Stimulated activated CD4-positive, alpha-beta T cell treated with anti-CD3 and anti-CD28 coated beads, Interleukin-1b, Interleukin-23, amount 100 ng/mL, for 24 hours (primary cell): ENCODE measurements at places on chromosomes 7 and 10.

DNA sequence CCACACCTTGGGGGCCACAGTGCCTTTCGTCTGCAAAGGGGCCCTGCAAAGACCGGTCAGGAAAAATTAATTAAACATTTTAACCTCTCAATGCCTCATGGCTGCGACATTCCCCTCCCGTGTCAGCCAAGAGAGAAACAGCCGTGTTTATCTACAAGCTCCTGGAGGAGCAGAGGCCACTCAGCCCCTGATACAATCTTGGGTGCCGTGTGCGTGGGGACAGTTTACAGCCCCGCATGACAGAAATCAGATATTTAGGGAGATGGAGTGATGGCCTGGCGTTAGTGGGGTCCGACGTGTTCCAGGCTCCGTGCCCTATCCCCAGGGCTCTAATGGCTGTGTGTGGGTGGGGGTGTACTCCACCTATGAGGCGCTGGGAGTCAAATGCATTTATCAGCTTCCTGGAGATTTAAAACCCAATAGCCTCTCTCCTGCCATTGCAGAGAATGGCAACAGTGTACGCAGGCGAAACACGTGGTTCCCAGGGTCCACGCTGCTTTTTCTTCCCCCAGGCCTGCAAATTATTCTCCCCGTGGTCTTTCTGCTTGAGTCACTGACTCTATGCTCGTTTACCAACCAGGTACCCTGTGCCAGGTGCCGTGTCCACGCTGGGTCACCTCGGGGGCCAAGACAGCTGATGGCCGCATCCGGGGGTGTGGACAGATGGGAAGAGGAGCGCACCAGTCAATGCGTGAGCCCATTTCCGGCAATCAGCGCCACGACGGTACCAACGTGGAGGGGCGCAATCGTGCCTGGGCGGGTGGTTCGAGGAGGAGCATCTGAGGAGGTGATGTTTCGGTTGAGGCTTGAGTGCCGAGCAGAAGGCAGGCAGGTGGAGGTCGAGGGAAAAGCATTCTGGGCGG is 26.6 kb upstream of the PSMG3 start:
- DNase-seq = no peak

DNA sequence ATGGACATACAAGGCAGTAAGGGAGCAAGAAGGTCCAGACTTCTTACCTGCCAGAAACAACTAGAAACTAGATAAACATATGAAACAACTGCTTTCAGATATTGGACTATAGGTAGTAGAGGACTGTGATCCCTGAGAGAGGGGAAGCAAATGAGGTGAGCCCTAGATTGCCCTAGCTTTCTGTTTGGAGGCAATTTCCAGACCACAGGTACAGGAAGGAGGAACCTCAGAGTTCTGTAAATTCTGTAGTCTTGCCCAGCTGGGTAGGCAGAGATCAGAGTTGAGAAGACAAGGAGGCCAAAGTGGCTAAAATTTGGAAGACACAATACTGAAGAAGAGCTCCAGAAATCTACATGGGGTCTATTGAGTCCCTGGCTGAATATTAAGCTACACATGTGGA is 21.0 kb downstream of the CDK6 start:
- DNase-seq = no peak

DNA sequence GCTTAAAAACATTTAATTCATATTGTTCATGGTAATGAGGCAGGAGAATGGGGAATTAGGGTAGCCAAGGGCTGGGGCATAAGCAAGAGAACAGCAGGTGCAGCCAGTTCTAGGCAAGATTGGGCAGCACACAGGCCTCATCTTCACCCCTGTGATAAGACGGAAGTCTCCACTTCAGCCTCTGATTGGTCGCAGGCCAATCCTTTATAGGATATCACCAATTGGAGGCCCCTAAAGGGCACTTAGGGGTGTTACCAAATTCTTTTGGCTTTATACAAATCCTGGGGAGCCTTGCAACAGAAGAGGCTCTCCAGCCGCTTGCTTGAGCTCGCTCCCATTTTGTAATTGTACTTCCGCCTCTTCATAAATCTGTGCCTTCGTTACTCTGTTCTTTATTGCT is 231.1 kb downstream of the REEP3 start:
- DNase-seq = no peak

DNA sequence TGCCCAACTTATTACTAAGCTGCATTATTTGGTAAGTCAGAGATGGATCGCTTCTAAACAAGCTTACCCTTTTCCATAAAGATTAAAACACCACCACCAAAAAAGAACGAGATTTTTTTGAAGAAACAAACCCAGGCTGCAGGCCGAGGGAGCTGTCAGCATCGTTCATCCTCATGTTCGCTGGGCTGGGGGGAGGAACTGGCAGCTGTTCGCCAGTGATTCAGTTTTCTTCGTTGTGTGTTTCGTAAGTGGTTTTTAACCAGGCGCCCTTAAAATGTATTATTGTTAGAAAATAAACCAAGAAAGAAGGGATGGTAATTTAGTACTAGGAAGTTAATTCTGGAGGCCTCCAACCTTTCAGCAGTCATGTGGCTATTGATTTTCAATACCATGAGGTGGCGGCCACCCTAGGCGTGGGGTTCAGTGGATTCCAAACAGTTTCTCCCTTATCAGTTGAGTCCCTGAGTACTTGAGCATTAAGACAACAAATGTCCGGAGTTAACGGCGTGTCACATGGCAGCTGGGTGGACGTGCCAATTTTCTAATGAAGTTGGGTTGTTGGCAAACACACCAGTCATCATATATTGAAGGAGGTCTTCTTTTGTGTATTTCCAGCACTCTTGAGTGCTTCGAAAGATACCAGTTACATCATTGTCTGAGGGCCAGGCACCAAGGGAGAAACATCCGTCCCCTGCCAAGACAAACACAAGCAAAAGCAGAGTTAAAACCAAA is 173.2 kb downstream of the EBF3 start:
- DNase-seq = no peak

GRCh38 chr7:154371424-154371823 is 319.2 kb downstream of the DPP6 start:
- DNase-seq = no peak

DNA sequence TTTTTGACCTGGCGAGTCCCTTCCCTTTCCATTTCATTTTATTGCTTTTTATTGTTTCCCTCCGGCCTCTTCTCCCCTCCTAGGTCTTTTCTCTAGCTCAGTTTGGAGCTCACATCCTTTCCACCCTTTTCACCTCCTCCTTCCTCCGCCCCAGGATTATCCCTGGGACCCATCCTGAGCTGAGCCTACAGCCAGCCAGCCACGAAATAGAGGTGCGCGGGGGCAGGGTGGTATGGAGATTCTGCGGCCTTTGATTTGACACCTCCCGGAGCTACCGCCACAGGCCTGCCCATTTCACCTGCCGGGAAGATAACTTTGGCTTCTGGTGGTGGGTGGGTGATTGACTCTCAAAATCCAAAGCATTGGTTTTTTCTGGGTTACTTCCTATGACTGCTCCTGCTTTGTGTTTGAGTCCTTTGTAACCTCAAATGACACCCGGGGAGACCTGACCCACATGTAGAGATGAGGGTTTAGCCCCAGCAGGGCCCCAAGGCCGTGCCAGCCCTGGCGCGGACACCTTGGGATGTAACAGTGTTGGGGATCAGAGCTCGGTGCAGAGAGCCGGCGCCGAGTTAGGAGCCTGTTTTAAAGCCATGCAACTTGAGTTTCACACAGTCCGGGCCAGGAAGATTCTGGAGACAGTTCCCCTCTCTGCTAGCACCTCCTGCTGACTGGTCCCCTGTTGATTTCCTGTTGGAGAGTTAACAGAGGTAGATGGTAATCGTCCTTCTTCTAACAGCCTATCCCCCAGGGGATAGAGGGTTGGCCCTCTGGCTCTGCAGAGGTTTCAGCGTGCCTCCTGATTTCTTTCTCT is 1.5 kb downstream of the DUSP5 start:
- no peak for DNase-seq

- no peak for DNase-seq
Observed at GRCh38 chr10:86127274-86127819, 239.2 kb downstream of the GRID1 start.

DNA sequence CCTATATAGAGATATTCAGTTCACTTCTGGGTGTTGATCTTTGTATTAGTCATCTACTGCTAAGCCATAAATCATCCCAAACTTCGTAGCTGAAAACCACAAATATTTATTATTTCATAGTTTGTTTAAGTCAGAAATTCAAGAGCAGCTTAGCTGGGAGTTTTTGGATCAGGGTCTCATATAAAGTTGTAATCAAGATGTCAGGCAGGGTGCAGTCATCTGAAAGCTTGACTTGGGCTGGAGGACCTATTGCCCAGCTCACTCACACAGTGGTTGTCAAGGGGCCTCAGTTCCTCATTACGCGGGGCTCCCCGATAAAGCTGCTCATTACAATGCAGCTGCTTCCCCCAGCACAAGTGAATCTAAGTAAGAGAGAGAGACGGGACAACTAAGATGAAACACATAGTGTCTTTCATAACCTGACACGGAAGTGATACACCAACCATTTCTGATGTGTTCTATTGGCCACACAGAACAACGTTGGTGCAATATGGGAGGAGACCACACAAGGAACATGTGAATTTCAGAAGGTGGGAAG is 15.7 kb downstream of the PPP1R3C start:
- DNase-seq = no peak

DNA sequence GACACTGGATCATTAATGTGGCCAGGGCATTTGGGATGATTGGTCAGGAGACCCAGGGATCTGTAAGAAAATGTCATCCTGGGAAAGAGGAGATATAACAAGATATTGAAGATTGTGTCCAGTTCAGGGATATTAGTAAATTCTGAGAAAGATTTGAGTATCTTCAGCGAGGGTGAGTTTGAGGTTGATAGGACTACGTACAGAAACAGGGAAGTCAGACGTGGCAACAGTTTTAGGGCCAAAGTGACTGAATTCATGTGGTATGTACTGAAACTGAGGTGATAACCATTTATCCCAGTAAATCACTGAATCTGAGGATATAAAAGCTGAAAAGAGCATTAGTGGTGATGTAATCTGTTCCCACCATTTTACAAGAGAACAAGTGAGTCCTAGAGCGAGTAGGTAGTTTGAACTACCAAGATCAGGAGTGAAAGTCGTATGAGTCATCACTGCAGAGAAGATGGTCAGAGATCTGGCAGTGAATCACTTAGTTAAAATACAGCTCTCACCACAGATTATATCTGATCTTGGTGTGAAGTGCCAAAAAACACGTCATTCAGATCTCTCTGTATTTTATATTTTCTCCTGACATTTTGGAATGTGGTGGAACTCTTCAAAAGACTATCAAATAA is 220.5 kb downstream of the CDK14 start:
- DNase-seq = no peak

GRCh38 chr7:12728192-12728538 is 40.7 kb downstream of the ARL4A start:
- no peak for DNase-seq

GRCh38 chr7:51927738-51928137 is 611.1 kb upstream of the COBL start:
- no peak for DNase-seq

DNA sequence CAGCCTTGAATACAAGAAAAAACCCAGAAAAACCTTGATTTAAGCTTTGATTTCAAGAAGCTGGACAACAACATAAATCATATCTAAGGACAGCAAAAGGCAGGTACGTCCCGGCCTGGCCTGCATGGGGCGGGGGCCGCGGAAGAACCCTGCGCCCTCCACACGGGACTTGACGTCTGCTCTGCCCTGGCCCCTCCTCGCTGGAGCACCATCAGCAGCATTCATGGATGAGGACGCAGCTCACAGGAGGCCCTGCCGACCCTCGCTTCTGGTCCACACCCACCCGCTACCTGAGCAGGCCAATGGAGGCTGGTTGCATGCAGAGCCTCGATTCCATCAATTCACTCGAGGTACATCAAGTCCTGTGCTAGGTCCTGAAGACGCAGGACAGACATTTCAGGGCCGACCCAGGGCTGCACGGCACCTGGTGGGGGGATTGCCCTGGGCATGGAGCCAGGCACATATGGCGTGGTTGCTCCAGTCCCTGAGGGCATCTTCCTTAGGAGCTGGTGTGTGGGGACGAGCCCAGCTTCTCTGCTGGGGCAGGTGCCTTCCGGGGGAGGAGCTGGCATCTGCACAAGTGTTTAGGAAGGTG is 63.1 kb upstream of the NKX6-2 start:
- no peak for DNase-seq

- DNase-seq = no peak
Observed at GRCh38 chr7:42914421-42915045, 2.7 kb upstream of the C7orf25 start.

DNA sequence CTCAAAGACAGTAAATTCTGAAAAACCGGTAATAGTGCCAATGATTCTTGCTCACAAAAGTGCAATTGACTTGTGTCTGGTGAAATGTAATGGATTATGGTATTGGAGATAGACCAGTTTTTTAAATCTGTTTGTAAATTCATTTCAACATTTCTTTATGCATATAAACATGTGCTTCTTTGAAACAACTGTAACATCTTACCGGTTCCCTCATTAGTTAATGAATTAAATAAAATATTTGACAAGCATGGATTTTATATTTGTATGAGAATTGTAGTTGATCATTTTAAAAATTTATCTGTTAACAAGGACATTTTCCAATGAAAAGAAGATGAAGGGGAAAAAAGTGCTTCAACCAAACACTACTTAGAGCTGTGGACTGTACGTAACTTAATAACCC is 21.0 kb upstream of the APBB1IP start:
- DNase-seq = no peak

- no peak for DNase-seq
Observed at GRCh38 chr10:113978802-113979201, 64.9 kb upstream of the ADRB1 start.

DNA sequence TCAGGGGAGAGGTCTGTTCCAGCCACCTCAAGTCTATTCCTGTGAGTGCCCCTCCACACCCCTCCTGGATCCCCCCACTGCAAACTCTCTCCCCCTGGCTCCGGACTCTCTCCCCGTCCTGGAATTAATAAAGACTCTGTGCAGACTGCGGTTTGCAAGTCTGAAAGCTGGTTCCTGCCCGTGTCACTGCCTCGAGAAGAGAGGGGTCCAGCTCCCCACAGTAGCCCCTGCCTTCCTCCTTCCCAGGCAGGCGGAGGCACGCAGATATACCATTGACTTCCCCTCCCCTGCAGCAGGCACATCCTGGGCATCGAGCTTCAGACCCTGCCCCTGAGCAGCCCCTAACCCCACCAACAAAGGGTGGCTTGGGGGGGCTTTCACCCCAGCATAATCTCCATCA is 2.2 kb upstream of the ELN start:
- no peak for DNase-seq

DNA sequence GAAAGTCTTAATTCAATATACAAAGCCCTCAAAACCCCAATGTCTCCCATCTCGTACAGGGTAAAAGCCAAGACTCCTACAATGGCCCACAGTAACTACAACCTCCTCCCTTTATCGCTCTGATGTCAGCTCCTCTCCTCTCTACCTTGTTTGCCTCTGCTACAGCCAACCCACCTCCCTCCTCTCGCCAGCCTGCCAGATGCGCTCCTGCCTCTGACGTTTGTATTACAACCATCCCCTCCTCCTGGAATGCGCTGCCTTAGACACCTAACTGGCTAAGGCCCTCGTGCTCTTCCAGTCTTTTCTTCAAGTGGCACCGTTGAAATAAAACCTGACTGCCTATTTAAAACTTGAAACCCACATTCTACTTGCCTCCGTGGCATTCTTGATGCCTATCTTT is 115.3 kb upstream of the MYO3A start:
- no peak for DNase-seq
